ENCODE measurements at places on chromosomes 2 and 18.

DNA sequence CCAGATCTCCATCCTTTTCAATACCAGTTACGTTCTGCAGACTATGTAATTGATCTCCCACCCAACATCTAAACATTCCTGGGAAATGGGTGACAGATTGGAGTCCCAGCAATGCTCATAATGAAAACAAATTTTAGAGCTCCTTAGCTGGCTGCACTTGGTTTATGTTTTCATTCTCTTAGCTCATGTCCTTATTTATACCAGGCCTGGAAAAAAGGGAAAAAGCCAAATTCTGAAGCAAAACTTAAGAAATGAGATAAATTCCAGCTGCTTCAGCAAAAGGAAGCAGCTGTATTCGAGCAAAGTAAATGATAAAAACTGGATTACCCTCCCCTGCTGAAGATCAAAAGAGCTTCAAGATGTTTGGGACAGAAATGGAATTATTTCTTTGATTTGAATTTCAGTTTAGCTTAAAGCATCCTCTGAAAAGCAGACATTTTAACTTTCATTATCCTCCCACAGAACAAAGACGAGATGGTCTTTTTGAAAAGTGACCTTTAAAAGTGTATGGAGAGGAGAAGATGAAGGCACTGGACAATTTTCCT is 196.5 kb upstream of the THUMPD2 start:
- no peak overlapping the region for H3K27ac ChIP-seq
- H3K4me1 ChIP-seq, result peaks cover 2% of the 10 kb centered on the region
- H3K36me3 ChIP-seq, result no peaks in the 10 kb centered on the region
- no peaks in the 10 kb centered on the region for H3K27me3 ChIP-seq

DNA sequence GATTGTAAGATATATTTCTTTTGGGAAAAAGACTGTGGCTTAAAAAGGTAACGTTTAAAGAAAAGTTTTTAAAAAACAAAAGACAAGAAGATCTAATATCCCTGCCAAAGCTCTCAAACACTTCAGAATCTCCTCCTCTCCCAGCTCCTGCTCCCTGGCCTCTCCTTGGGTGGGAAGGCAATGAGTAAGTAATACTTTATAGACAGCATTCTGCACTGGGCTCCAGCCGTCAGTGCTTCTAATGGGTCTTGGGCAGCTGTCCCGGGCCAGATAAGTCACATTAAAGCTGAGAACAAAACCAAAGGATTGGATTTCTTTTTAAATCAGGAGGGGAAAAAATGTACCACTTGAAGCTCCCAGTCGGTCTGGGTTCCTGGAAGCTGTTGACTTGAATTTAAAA is 133.7 kb downstream of the ALPK2 start:
- no peaks in the 10 kb centered on the region for H3K36me3 ChIP-seq
- peaks cover 10% of the 10 kb centered on the region for H3K4me1 ChIP-seq
- H3K27ac ChIP-seq, result no peak overlapping the region
- no peak overlapping the region for H3K4me3 ChIP-seq

- no peaks in the 10 kb centered on the region for H3K36me3 ChIP-seq
- no peak overlapping the region for H3K27ac ChIP-seq
- no peaks in the 10 kb centered on the region for H3K4me1 ChIP-seq
- H3K27me3 ChIP-seq, result no peaks in the 10 kb centered on the region
- DNase-seq, result no peak
- no peak overlapping the region for H3K4me3 ChIP-seq
Observed at GRCh38 chr2:188596054-188596453, 304.4 kb downstream of the GULP1 start.

- peaks cover 36% of the 10 kb centered on the region for H3K4me1 ChIP-seq
- H3K27ac ChIP-seq, result peak overlapping the region; percentile 70
- peaks cover 3% of the 10 kb centered on the region for H3K27me3 ChIP-seq
- no peaks in the 10 kb centered on the region for H3K36me3 ChIP-seq
Observed at GRCh38 chr2:109351164-109351756, 222.3 kb downstream of the SH3RF3 start.

- H3K4me1 ChIP-seq, result peaks cover 35% of the 10 kb centered on the region
- H3K4me3 ChIP-seq, result peak overlapping the region; percentile 97
- peak overlapping the region; percentile 98 for H3K27ac ChIP-seq
- H3K27me3 ChIP-seq, result peaks cover 20% of the 10 kb centered on the region
- peaks cover 14% of the 10 kb centered on the region for H3K36me3 ChIP-seq
- DNase-seq, result peak; percentile 22
Observed at GRCh38 chr2:180980943-180981911, 822 bp downstream of the UBE2E3 start.

- peaks cover 38% of the 10 kb centered on the region for H3K4me1 ChIP-seq
- no peak overlapping the region for H3K27ac ChIP-seq
- no peak for DNase-seq
- H3K36me3 ChIP-seq, result peaks cover 84% of the 10 kb centered on the region
- no peaks in the 10 kb centered on the region for H3K27me3 ChIP-seq
Observed at GRCh38 chr2:160292225-160292624, 92.2 kb upstream of the ITGB6 start.

DNA sequence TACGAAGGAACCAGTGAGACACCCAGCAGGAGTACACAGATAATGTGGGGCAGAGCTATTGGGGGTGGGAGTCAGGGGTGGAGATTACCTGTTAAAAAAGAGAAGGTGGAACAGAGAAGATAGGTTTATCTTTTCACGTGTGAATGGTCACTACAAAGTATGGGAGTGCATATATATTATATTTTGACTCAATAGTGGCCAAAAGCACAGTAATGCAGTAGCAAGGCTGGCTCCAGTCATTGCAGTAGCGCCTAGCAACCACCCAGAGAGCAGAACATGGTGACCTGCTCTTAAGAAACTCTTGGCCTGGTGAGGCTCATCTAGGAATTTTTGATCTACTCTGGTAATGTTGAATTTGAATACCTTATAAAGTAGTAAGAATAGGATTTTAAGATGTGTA is 1.0 kb downstream of the IMPACT start:
- peaks cover 21% of the 10 kb centered on the region for H3K4me1 ChIP-seq
- H3K27ac ChIP-seq, result peak overlapping the region; percentile 90
- H3K4me3 ChIP-seq, result peak overlapping the region; percentile 83
- DNase-seq, result no peak
- peaks cover 24% of the 10 kb centered on the region for H3K36me3 ChIP-seq

DNA sequence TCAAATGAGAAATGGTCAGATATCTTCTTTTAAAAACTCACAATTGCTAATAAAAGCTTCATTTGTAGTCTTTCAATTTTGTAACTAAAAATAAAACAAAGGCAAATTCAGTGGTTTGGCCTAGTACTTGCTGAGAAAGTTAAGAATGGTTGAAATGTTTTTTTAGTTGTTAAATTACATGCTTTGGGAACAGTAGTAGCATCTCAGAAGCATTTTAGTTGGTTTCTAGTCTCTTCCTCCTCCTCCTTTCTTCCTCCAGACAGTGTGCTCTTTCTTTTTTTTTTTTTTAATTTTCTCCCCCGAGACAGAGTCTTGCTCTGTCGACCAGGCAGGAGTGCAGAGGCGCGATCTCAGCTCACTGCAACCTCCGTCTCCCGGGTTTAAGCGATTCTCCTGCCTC is 9.8 kb downstream of the TRAK2 start:
- peaks cover 47% of the 10 kb centered on the region for H3K36me3 ChIP-seq
- H3K4me1 ChIP-seq, result peaks cover 34% of the 10 kb centered on the region
- H3K27me3 ChIP-seq, result no peaks in the 10 kb centered on the region
- H3K4me3 ChIP-seq, result no peak overlapping the region

All from activated CD4-positive, alpha-beta T cell treated with anti-CD3 and anti-CD28 coated beads, Interleukin-2, amount 10 ng/mL, durations not matched to agents 7 days and 5 days (primary cell).